Kasumi-1 (cell line): ENCODE measurements at places on chromosomes 1 and 21.

- DNase-seq, result peak; percentile 99
Observed at GRCh38 chr1:165871311-165872067, 44.1 kb downstream of the UCK2 start.

- DNase-seq, result peak; percentile 18
Observed at GRCh38 chr1:218164930-218165700, 120.0 kb upstream of the RRP15 start.

DNA sequence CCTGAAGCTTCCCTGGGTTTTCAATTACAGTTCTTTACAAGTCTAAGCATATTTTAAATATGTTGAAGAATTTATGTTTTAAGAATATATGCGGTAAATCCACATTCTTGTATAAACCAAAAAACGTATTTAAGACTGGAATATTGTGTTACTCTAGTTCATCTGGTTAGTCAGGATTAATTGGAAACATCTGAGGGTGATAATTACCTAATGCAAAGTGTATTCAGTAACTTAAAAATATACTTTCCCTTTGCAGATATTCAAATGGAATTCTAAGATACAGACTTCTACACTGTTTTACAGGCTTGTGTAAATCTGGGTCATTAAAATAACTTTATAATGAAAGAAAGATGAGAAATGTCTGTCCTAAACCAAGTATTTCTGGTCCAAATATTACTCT is 302.0 kb downstream of the VAV3 start:
- no peak for DNase-seq

DNA sequence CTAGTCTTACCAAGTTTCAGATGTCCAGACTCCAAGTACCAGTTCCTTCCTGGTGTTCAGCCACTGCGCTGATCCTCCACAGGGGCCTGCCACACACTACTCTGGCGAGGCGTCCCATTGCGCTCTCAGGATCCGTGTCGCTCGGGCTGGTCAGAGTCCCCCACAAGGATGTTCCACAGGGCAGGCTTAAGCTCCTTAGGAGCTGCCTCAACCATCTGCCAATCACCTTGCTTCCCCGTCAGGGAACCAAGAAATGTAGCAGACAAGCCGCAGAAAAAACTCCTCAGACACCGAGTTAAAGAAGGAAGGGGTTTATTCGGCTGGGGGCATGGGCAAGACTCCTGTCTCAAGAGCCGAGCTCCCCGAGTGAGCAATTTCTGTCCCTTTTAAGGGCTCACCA is 9.8 kb downstream of the OR2W3 start:
- no peak for DNase-seq

DNA sequence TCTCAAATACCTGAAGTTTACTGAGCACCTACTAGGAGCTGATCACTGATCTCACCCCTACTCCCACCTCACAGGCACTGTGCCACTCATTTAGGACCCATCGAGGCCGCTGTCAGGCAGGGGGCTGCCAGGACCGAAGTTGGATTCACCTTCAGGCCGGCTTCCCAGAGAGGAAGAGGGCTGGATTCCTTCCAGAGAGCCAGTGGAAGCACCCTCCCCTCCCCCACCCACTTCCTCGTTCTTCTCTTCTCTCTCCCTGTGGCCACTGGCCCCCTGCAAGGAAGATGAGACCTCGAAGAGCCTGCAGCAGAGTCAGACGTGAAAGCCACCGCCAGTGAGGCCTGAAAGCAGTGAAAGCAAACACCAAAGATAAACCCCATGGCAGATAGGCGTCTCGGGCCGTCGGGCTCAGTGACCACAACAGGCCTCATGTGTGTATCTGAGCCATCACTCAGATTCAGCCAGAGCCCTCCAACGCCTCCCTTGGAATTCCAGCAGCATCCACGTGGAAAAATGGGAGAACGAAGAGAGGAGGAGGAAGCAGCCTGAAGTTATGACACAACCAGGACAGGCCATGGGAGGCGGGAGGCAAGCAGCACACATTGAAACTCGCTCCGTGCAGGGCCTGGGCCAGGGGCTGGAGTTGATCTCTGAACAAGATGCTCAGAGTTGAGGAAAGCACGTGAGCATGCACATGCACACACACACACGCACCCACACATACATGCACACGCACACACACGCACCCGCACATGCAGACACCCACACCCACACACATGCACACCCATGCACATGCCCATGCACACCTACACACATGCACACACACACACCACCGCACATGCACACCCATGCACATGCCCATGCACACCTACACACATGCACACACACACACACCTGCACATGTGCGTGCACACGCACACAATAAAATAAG is 6.2 kb upstream of the AGTRAP start:
- DNase-seq, result peak; percentile 59

GRCh38 chr1:205767248-205767647 is 8.0 kb downstream of the RAB29 start:
- no peak for DNase-seq
